CD8-positive, alpha-beta T cell (primary cell): ENCODE measurements at places on chromosomes 1 and 21.

GRCh38 chr1:12144236-12144635 is 22.6 kb upstream of the TNFRSF1B start:
- DNase-seq, result no peak

DNA sequence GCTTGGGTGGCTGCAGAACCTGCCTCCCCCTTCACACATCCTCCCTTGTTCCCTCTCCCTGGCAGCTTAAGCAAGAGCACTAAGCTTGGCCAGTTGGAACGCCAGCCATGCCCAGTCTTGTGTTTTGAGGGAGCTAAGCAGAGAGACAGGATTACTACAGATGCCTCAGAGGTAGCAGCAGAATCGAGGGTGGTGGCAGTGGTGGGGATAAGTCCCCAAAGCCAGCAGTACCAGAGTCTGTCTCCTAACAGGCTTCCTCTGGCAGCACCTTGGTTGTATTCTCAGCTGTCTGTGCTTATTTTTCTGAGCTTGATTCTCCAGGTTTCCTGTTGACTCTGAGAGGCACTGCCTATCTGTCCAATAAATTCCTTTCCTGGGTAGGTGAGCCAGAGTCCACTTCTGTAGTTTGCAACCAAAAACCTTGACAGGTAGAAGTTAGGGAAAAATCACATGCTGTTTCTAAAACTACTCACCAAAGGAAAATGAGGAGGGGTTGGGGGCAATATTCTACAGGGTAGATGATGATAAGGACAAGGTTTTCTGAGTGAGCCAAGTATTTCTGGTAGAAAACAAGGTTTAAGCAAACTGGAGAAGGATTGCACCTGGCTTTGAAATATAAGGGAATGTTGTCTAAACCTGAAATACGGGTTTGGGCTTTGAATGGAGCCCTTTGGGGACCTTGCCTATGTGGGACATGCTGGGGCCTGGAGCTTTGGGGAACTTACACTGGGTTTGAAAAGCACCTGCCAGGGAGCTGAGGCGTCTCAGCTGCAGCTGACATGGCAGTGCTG is 100.8 kb downstream of the PBX1 start:
- DNase-seq, result no peak

DNA sequence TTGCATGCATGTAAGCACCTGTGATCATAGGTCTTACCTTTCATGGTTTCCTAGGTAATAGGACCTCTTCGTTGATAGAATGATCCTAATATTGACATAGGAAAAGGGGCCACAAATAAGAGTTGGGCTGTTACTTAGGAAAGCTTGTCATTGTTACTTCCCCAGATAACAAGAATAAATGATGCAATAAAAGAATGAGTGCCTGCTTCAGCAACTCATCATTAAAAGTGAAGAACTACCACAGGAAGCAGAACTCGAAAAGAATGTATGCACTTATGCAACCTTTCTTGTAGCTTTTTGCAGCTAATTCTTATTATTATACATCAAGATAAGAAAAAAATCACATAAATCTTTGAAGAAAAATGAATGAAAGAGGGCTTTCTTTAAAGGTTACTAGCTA is 548.6 kb downstream of the LTN1 start:
- DNase-seq, result no peak

- no peak for DNase-seq
Measured at GRCh38 chr1:54611621-54612020, 11.7 kb downstream of the FAM151A start.

DNA sequence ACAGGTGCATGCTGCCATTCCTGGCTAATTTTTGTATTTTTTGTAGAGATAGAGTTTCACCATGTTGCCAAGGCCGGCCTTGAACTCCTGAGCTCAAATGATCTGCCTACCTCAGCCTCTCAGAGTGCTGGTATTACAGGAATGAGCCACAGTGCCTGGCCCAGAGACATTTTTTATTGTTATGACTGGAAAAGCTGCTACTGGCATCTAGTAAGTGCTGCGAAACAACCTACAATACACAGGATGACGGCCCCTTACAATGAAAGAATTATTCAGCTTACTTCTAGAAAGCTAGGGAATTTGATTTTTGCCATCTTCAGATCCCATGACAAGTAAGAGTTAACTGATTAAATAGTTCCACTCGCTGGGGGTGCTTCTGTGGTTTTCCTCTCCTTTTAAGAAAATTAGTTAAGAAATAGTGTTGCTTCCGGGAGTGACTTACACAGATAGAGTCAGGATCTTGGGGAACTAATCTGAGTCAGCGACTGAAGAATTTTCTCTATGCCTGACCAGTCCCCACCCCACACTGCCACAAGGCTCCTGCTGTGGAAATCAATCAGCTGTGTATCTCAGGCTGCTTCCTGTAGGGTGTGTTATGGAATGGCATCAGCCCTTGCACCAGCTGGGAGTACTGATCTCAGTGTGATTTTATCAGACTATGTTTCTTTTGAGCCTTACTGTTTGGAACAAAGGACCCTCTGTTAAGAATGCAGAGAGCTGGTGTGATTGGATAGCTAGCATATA is 93.0 kb upstream of the BMP8A start:
- DNase-seq, result no peak

GRCh38 chr1:71490432-71490831 is 409.6 kb upstream of the ZRANB2 start:
- no peak for DNase-seq

DNA sequence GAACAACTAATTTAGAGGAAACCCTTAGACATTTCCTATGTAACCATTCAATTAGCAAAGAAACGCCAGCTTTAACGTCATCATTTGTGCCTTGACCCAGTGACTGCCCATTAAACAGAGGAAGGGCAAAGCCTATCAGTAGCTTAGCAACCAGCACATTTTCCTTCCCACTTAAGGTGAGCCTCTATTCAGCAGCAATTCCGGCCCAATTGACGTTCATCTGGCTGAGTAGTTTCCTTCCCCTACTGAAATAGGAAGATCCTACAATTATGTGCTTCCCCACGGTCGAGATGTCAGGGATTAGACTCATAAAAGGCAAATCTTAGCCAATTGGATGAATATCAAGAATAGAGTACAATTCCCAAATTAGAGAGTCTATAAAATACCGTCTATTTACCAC is 482.1 kb upstream of the ADAMTS5 start:
- DNase-seq, result no peak
